Right renal cortex interstitium (tissue), 3 donors: ENCODE measurements at places on chromosomes 16 and 17. TPM values are rescaled to one million over a fixed set of nuclear protein-coding genes. Genes with fewer than 3 reads are reported as not detected.

DNA sequence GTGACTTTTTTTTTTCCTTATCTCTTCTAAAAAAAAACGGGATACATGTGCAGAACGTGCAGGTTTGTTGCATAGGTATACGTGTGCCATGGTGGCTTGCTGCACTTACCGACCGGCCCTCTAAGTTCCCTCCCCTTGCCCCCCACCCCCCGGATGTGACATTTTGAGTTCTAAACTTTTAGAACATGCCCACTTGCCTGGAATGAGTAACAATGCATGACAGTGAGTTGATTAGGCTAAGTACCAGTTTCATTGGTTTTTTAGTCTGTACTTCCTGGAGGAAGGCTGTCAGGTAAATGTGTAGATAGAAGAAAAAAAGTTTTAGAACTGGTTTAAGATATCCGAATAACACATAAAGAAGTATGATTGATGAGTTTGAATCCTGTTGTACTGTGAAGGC is 4.0 kb downstream of the BPTF start:
- no peak for DNase-seq

DNA sequence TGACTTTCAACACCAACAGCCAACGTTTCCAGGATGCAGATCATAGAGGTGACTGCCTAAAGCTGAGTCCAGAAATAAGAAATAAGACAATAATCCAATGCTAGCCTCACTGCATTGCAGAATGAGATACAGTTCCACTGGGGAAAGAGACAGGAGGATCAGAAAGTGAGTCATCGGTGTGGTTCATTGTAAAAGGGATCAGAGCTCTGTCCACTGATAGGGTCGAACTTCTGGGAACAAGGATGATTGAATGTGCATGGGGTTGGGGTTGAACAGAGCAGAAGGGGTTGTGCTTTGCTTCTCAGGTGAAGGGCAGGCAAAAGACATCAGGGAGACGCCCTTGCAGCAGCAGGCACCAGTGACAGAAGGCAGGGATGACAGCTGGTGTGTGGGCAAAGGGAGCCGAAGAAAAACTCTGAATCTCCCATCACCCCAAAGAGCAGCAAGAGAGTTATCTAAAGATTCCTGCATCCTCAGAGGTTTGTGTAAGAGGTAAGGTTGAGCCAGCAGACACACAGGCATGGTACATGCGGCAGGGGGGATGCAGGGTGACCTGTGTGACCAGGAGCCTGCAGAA is 16.4 kb downstream of the CLEC10A start:
- no peak for DNase-seq

DNA sequence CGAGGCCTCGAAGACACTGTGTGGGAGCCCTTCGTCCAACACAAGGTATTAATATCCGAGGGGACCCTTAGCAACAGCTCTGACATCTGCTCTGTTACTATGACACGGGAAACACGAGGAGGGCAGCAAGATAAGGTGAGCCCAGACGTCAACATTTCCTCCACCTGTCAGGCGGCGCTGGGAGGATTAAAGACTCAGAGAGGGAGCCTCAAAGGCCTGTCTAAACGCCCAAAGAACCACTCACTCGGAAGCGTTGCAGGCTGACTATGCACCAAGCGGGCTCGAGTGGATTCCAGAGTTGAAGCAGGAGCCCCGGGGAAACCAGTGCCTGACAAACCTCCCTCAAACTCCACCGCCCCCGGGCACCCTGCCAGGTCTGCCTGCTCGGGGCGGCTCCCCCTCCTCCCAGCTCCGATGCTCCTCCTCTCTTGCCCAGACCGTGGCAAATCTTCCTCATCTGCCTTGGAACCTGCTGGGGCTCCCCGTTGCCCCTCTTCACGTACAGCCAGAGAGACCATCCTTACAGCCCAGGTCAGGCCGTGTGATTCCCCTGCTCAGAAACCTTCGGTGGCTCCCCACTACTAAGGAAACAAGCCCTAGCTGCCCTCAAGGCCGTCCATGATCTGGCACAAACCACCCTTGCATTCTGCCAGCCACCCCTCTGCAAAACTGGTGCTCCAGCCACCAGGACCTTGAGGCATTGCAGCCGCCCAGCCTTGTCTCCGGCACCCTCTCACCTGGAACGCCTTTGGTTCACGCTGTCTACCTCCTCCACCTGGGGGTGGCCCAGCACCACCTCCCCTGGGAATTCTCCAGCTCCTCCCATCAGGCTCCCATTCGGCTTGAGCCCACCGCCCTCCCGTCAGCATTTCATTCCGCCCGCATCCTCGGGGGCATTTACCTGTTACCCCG is 16.2 kb downstream of the RPH3AL start:
- no peak for DNase-seq

Gene CCL7
- not detected for polyA plus RNA-seq

DNA sequence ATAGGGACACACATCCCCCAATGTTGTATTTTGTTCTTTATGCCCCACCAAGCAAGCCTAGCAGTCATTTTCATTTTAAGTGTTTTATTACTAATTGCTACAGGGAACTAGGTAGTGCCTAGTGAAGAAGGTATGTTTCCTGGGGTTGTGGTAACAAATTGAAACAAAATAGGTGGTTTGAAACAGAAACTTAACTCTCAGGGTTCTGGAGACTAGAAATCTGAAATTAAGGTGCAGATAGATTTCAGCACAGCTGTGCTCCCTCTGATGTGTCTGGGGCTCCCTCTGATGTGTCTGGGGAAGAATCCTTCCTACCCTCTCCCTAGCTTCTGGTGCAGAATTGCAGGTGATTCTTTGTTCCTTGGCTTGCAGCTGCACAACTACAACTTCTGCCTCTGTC is 390.1 kb downstream of the ZFHX3 start:
- no peak for DNase-seq

- DNase-seq = no peak
These were observed 39.7 kb upstream of the NGFR start for GRCh38 chr17:49455272-49455861.

Gene NPIPA1
- 110 TPM for polyA plus RNA-seq

DNA sequence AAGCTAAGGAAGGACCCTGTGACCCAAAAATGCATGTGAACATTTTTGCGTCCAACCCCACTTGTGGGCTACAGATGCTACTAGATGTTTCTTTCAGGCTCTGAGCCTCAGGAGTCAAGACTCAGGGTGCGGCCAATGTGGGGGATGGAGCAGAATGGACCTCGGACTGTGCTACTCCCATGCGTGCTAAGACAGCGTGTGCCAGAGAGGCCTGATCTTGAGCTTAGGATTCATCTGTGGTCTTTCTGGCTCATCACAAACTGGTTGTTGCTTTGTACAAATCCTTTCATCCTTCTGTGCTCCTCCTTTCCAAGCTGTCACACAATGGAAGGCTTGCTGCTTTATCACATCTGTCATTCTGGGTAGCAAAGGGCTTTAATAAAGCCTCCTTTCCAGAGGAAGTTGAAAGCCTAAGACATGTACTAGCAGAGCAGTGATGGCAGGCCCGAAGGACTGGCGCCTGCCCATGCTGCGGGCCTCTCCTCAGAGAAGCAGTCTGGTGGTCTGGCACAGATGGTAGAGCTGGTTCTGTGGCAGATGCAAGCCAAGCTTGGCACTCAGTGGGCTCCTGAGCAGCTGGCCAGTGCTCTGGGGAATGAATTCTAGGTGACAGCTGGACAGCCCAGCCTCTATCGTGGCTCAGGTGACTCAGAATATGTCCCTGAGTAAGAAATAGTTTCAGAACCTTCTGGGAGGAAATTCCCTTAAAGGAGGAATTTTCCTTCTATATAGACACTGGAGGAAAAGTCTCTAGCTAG is 27.8 kb downstream of the COG4 start:
- no peak for DNase-seq

Gene HSPB9
- 0.17 TPM for polyA plus RNA-seq
